ENCODE measurements at places on chromosomes 7 and 10.

GRCh38 chr10:124928545-124928944 lies 13.4 kb upstream of the ZRANB1 start:
- DNase-seq, result no peak

GRCh38 chr10:110207805-110208613 lies 604 bp downstream of the MXI1 start:
- peak; percentile 19 for DNase-seq

DNA sequence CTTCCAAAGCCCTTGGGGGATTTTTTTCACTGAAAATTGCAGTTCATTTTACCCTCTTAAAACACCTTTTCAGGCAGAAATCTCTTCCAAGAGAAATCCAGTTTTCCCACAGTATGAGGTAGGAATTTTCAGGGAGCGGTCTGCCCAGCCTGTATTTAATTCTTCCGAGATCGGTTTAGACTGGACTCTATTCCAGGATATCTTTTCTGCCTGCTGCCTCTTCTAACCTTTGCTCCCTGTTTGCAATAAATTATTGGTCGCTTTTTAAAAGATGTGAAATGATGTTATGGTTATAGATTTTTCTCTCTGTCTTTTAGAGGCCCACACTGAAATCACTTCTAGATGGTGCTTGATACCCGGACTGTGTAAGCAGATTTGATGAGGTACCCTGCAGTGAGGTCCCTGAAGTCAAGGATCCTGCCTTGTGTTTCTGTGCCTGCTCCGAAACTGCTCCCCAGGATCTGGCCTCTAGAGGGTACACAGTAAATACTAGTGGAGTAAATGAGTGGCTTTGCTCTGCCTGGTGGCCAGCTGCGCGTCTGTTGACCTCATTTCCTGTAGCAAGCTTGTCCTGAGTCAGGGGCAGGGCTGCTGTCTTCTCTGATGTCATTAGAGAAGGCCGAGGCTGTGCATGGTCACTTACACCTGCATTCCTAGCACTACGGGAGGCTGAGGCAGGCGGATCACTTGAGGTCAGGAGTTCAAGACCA lies 191.6 kb downstream of the FANK1 start:
- peak; percentile 79 for DNase-seq

GRCh38 chr10:25047591-25048301 lies 31.3 kb downstream of the THNSL1 start:
- peak; percentile 51 for DNase-seq

- no peak for DNase-seq
These were observed 108.0 kb downstream of the MAD1L1 start for GRCh38 chr7:2124604-2125345.

- DNase-seq, result peak; percentile 9
These were observed 36.3 kb downstream of the JAZF1 start for GRCh38 chr7:28144266-28144665.

DNA sequence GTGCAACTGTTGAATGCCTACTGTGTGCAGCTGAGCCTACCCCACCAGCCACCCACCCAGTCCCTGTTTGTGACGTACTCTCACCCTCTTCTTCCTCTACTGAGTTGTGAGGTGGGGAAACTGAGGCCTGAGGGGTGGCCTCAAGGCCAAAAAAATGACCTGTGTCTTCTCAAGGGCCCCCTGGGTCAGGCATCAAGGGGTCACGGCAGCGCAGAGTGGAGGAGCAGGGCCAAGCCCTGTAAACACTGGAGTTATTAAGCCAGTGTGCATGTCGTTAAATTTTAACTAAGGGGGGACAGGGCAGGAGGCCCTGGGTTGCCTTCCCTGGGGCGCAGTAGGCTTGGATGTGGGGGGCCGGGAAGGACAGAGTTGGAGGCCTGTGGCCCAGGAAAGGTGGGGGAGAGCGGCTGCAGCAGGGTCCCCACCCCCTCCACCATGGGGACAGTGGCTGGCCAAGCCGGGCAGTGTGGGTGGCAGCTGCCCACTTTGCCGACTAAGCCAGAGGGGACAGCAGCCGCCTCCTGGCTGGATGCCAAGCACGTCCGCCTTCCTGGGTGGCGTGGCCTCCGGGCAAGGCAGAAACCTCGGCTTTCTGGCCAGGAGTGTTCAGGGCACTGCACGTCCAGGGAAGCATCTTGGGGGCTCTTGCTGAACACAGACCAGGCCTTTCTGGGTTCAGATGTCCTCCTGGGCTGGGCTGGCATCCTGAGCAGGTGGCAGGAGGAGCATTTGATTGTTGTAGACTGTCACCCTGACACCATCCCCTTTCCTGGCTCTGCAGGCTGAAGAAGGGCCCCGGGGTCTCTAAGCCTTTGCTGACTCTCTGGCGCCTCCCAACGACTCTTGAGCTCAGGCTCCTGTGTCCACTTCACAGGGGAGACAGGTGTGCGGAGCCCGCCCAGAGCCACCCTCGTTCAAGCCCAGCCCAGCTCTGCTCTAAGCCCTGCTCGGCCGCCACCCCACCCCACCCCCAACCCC lies 1.9 kb downstream of the SLC29A4 start:
- peak; percentile 31 for DNase-seq

GRCh38 chr7:124351950-124352349 lies 319.1 kb upstream of the TMEM229A start:
- DNase-seq, result no peak

- DNase-seq, result no peak
These were observed 66.1 kb downstream of the RBM33 start for GRCh38 chr7:155710530-155710929.

DNA sequence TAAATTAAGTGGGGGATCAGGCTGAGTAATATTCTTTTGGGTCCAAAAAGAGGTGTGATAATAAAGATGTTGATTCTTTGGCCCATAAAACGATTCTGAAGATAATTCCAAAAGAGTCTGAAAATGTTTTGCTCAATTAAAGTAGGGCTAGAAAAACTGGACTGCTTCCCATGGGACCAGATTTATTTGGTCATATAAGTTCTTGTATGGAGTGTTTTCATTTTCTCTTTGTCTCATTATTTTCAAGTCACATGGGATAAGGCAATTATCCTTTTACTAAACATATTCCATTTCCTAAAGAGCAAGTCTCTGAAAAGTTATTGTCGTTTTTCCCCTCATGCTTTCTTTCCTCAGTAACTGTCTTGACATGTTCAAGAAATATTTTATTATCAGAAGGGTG lies 41.5 kb downstream of the CDK6 start:
- DNase-seq, result no peak

DNA sequence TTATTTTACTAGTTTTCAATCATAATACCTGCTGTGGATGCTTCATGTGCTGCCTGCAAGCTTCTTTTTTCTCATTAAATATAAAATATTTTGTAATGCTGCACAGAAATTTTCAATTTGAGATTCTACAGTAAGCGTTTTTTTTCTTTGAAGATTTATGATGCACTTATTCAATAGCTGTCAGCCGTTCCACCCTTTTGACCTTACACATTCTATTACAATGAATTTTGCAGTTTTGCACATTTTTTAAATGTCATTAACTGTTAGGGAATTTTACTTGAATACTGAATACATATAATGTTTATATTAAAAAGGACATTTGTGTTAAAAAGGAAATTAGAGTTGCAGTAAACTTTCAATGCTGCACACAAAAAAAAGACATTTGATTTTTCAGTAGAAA lies 103.0 kb downstream of the PTEN start:
- peak; percentile 80 for DNase-seq

DNA sequence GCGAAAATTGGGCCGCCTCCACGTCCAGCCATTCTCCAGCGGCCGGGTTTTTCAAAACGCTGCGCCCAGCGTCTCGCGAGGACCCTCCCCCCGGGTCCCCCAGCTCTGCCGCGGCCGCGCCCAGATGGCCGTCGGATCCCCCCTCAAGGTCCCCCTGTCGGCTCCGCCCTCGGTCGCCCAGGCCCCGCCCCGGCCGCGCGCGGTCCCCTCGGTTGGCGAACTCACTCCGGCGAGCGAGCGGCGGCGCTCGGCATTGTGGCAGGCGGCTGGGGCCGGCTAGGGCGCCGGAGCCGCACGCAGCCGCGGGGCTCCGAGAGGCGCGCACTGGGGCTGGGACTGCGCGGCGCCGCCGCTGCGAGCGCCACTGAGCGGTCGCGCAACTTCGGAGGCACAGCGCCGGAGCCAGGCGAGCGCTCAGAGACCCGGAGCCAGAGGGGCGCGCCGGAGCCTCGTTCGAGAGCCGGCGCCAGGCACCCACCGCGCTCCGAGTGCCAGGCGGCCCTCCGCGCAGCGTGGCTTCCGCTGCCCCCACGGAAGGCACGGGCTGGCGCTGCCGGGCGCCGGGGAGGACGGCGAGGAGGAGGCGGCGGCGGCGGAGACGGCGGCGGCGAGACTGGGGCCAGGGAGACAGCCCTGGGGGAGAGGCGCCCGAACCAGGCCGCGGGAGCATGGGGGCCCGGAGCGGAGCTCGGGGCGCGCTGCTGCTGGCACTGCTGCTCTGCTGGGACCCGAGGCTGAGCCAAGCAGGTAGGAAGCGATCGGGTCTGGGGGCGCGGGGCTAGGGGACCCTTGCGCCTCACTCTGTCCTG lies at the start of gene UNC5B:
Gene UNC5B, plus strand, starts transcription at position 253 of the 809 bp plus-strand sequence. Its CDS starts 416 bp downstream, at position 669.
- DNase-seq, result peak; percentile 92

DNA sequence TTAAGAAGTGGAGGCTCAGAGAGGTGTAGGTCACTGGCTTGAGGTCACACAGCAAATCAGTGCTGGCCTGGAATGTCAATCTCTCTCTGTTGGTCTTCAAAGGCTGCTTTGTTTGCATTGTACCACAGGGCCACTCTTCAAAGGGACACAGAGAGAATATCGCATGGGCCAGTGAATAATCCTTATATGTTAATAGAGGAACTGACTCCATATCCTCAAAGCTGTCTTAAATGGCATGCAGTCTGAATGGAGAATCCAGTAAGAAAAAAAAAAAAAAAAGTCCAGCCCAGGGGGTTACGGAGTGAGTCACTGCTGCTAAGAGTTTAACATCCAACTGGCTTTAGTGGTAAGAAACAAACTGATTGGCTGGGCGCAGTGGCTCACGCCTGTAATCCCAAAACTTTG lies 54.1 kb downstream of the NRAP start:
- no peak for DNase-seq

GRCh38 chr10:107978455-107978854 lies 813.9 kb upstream of the SORCS1 start:
- DNase-seq, result no peak

- peak; percentile 18 for DNase-seq
These were observed 1.6 kb downstream of the TIAL1 start for GRCh38 chr10:119595134-119595675.

DNA sequence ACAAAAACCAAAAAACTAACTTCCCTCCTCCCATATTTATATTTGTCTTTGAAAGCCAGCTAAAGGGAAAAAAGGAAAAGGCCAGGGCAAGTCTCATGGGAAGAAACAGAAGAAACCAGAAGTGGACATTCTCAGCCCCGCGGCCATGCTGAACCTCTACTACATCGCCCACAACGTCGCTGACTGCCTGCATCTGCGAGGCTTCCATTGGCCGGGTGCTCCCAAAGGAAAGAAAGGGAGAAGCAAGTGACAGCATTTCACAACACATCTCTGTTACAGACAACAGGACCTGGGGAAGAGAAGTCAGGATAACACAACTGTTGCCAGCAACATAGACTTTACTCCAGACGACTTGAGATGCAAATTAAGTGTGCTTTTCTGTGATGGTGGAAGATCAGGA lies 9.9 kb downstream of the SMKR1 start:
- no peak for DNase-seq

GRCh38 chr10:66564287-66564686 lies 361.5 kb upstream of the LRRTM3 start:
- DNase-seq, result no peak

- DNase-seq, result no peak
These were observed 29.1 kb downstream of the RHEB start for GRCh38 chr7:151490456-151491105.

DNA sequence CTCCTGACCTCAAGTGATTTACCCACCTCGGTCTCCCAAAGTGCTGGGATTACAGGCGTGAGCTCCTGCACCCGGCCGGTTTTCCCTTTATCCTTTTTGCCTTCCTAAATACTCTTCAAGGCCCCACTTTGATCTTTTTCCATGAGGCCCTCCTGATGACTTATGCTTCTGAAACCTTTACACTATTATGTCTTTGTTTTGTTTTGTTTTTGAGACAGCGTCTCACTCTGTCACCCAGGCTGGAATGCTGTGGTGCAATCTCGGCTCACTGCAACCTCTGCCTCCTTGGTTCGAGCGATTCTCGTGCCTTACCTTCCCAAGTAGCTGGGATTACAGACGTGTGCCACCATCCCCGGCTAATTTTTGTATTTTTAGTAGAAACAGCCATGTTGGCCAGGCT lies 3.8 kb downstream of the STMP1 start:
- no peak for DNase-seq

DNA sequence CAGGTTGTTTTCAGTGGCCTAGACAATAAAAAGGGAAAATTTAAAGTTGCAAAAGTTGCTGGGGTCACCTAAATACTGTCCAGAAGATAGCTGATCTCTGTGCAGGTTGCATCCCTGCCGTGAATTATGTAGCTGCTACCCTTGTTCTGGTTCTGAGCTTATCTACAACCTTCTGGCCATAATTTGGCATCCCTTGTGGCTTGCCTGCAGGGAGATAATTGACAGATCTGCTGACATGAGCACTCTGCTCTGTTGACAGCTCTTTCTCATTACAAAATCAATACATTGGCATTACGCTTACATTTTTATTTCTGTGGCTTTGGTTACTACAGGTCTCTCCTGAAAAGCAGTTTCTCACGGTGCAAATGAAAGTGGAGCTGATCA lies 29.3 kb upstream of the HECTD2 start:
- no peak for DNase-seq

DNA sequence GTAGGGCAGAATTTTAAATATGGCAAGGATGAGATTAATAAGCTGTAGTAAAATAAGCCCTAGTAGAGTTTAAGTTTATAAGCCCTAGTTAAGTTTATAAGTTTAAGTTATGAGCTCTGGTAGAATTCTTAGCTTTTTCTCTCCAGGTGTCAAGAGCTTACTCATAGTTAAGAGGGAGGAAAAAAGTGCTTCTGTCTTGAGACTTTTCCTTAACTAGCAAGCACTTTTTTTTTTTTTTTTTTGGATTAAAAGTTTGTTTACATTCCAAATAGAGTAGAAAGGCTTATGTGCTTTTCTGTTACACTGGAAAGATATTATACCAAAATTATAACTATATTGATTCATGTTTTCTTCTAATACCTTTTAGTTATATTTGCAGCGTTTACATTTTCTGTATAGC lies 25.5 kb upstream of the MPP7 start:
- DNase-seq, result no peak

GRCh38 chr10:114856544-114857287 lies 35.1 kb downstream of the FHIP2A start:
- peak; percentile 75 for DNase-seq

DNA sequence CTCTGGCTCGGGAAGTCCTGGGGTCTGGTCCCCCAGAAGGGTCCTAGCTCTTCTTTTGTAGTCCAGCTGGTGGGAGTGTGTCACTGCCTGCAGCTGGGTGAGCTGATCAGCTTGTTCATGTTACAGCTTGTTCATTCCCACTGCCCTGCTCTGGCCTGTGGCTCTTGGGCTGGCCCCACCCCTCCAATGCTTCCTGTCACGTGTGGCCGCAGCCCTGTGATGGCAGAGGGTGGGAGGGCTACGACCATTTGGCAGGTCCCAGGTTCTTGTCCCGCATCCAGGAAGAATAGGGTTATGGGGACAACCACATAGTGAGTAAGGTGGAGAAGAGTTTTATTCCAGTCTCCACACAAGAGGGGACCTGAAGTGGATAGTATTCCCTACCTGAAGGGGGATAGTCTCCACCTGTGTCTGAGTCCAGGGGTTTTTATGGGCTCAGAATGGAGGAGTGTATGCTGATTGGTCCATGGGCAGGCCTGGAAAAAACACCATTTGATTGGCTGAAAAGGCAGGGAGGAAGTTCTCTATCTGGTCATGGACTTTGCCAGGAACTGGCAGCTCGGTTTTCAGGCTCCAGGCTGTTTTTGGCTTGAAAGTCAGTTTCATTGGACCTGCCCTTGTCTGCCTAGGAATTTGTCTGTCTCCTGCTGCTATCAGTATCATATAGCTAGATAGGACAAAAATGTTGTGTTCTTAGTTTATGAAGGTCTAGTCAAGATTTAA lies 13.1 kb downstream of the SDHAF3 start:
- no peak for DNase-seq
